ENCODE measurements at places on chromosomes 6 and 20. TPM values are rescaled to one million over a fixed set of nuclear protein-coding genes. Genes with fewer than 3 reads are reported as not detected.

DNA sequence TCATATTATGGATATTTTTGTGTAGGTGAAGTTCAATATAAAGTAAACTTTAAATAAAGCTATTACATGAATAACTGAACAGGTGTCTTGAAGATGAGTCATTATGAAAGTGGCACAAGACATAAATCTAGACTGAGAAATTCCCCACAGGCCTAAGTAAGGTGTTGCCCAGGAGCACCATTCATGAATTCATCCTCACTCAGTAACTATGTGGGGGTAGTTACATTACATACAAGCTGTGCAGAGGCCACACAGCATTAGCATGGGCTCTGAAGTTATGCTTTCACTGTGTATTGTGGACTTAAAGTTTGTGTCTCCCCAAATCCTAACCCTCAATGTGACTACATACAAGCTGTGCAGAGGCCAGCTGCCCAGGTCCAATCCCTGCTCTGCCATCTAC, 65.9 kb downstream of the BCAS1 start:
- no peak for DNase-seq

DNA sequence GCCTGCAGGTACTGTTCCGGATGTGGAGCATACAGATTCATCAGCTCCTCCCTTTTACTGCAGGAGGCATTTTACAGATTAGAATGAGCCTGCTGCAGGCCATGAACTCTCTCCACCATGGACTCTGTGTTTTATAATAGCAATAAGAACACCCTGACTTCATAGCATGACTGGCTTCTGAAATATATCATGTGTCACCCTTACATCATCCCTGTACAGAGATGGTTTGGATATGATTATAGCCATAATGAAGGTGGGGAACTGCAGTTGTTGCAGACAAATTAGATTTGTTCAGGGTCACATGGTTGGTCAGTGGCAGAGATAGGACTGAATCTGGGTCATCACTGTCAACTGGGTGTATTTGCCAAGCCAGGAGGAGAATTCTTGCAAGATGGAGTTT, 100.7 kb downstream of the FOXO3 start:
- DNase-seq, result peak; percentile 55

DNA sequence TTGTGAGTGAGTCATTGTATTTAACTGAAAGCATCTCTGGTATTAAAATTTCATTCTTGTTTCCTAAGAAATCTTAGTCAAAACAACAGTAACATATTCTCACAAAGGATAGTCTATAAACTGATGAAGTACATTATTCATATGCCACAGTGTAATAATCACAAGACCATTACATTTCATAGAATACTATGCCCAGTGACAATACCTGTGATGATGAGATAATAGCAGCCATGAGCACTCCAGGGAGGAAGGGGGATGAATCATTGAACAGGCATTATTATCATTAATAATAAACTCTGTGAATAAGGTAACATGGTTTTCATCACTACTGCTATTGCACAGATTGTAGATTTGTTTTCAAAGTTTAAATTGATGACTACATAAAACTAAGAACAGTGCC, 667.9 kb downstream of the EPM2A start:
- DNase-seq, result peak; percentile 52

Gene SLC35D3
- not detected for total RNA-seq

DNA sequence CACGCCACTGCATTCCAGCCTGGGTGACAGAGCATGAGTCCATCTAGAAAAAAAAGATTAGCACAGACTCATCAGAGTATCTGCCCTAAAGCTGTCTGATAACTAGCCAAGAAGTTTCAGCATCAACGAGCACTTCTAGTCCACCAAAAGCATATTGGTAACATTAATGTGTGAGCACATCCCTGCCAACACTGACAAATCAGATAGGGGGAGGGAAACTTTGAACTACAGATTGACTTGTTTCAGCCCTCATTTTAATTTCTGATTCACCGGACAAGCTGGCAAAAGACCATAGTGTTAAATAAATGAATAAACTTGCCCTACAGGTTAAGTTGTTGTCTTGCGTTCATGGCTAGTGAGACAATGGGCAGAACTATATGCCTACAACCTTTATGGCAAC, 7.7 kb upstream of the SEC63 start:
- peak; percentile 86 for DNase-seq

GRCh38 chr6:156925718-156926607, 148.8 kb downstream of the ARID1B start:
- DNase-seq, result peak; percentile 26

- DNase-seq, result no peak
These were observed 21.1 kb downstream of the BMP6 start for GRCh38 chr6:7747016-7747415.

Gene ADGB
- not detected for total RNA-seq

Gene NFS1
- total RNA-seq, result 31.0 TPM

DNA sequence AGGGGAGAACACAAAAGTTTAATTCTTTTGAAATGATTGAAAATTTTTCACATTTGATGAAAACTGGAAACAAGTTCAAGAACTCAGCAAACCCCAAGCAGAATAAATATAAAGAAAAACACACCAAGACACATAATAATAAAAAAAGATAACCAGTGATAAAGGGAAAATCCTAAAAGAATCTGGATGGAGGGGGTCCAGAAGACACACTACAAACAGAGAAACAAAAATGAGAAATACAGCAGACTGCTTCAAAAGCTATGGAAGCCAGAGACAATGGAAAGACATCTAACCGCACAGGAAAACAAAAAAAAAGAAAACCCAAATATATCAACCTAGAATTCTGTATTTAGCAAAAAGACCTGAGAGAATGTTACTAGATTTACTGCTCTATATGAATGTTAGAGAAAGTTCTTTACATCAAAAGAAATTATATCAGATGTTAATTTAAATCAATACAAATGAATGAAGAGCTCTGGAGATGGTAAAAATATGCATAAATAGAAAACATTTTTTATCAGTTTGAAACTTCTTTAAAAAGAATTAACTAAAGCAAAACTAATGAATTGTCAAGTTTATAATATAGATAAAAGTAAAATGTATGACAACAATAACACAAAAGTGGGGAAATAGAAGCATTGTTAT, 310.7 kb upstream of the PREP start:
- DNase-seq, result peak; percentile 27

Gene BEND6
- total RNA-seq, result 21.4 TPM

DNA sequence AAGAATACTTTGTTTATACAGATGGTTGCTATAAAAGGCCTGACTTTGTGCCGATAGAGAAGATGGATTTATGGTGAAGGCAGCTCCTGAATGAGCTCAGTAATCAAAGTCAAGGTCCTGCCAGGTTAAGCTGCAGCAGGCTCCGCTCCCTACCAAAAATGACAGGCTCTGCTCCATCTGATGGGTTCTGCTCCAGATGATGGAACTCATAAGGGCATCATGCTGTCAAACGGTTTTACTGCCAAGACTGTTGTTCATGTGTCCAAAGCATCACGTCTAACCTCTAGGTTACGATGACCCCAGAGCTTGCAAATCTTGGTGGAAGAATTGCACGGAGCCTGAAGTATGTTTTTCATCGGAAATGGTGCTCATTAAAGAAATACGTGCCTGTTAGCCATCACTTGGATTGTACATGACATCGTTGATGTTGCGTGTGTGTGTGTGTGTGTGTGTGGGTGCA, 19.2 kb upstream of the PTGIS start:
- no peak for DNase-seq

Gene HSPA1A
- 163 TPM for total RNA-seq

DNA sequence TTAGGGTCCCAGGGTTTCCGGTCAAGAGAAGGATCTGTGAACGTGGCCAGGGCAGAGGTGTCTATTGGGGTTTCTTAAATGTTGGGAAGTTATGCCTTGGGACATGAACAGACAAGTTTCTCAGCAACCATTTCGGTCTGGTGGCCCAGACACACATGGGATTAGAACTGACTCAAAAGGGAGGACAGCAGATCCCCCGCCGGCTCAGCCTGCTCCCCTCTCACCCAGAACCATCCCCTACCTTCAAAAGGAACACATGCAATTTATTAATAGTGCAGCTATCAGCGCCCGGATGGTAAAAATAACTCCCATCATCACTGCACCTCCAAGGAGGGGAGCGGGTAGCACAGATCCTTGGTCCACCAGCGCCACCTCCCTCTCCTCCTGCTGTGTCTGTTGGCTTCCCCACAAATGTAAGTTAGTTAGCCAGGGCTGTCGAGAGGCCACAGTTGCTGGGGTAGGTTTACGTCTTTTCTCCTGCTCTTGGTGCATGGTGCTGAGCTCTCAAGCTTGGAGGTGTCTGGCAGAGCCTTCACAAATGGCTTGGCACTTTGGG, 77.1 kb downstream of the TRAM2 start:
- DNase-seq, result no peak

DNA sequence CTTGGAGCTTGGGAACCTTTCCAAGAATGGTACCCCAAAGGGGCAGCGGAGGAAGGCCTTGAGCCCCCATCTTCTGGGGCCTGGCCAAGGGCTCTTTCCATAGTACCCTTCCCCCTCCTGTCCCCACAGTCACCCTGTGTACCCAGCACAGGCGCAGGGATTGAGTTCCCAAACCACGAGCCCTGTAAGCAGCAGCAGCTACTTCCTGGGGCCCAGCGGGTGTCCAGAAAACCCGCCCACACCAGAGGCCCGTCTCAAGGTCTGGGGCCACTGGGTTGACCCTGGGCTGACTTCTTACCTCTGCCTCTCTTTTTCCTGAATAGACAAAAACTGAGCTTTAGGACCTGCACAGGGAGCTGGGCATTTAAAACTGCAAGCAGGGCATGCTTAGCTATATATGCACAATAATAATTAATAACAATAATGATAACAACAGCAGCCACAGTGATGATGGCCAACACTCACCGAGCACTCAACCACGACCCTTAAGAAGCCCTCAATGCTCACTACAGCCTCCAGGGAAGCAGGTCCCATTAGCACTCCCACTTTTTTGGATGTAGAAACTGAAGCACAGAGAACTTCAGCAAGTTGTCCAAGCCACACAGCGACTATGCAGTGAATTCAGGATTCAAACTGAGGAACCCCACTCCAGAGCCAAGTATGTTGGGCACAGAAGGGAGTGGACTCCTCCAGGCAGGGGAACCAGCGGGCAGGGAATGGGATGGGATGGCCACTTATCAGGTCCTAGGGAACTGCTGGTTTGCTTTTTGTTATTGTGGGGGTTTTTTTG, 14.5 kb downstream of the NOL4L start:
- peak; percentile 51 for DNase-seq

Gene GSTA2
- total RNA-seq, result 0.12 TPM

Gene TGM6
- not detected for total RNA-seq

- peak; percentile 12 for DNase-seq
These were observed 36.3 kb upstream of the DACT2 start for GRCh38 chr6:168355716-168356522.

GRCh38 chr20:52500157-52500556, 308.6 kb upstream of the ZFP64 start:
- DNase-seq, result no peak

Gene VSTM2L
- 1.0 TPM for total RNA-seq

GRCh38 chr20:63642527-63643247, 10.5 kb downstream of the STMN3 start:
- DNase-seq, result no peak

Gene SLC2A10
- total RNA-seq, result 27.6 TPM

Gene SLC17A2
- total RNA-seq, result not detected

DNA sequence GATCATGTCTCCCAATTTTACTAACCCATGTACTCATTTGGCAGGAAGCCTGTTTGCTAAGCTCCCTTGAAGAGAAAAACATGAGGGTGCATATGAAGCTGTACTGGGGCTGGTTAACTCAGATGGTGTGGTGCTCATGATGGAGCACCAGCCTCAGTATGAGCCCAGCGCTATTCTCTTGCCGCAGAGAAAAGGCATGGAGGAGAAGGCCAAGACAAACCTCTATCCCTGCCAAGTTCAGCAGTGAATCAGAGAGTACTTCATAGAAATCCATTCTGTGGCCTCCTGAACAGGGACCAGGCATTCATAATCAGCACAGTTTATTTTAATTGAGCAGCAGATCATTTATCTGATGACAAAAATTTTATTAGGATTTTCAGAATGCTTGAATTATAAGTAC, 398.1 kb downstream of the LMBRD1 start:
- DNase-seq, result no peak

- no peak for DNase-seq
These were observed 374.3 kb downstream of the CDH26 start for GRCh38 chr20:60332523-60332922.

DNA sequence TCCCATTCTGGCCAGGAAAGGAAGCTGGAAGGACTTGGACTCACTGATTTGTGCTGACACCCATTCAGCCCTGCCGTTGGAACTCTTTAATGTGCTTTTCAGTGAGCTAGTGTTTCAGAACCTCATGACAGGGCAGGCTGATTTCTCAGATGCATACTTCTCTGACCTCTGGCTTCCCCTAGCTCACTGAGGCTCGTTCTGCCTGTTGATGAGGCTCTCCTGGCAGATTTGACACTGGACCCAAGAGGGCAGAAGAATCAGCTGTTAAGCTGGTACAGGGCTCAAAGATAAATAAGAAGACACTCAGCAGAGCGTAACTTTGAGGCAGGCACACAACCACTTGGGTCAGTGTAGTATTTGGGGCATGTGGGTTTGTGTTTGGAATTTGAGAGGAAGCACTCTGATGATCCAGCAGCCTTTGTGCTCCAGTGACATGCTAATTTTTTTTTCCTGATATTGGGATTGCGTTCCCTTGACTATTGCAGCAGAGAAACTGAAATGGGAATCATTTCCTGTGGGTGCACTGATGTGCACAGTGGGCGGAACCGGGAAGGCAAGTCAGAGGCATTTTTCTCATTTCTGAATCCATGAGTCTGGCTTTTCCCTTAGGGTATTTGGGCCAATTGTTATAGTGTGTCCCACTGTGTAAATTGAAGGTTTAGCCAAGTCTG, 80.2 kb downstream of the CARMIL1 start:
- peak; percentile 87 for DNase-seq

DNA sequence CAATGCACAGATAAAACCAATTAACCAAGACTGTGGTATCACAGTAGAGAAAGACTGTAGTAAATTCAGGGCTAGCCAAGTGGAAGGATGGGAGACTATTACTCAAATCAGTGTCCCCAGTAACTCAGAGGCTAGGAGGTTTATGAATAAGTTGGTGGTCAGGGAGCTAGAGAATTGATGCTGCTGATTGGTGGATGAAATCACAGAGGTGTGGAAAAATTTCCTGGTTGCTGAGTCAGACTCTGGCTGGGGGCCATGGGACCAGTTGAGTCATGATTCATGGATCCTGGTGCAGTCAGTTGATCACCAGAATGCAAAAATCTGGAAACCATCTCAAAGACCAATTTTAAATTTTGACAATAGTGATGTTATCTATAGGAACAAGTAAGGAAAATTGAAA, 555.9 kb downstream of the C6orf118 start:
- peak; percentile 65 for DNase-seq

Gene HLA-G
- not detected for total RNA-seq

Measured in M059J (cell line).